NCI-H774 (cell line): ENCODE measurements at places on chromosomes 6 and 20.

DNA sequence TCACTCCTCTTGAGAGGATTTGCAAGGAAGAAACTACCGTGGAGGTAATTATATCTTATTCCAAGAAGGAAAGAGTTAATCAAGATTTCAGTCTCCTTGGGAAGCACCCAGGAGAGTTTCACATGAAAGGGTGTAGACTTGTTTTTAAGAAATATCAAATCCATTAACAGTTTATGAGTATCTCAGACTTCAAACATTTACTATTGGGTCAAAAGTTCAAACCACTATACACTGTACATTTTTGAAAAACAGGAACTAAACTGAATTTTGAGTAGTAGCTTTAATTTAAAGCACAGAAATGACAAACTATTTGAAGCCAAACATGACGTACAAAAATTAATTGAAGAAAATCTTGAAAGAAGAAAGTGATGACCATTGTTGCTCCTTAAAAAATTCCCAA lies 164.0 kb downstream of the FOXC1 start:
- DNase-seq, result no peak

GRCh38 chr6:34021554-34022190 lies 124.2 kb downstream of the GRM4 start:
- peak; percentile 13 for DNase-seq

- DNase-seq, result no peak
Observed at GRCh38 chr20:58344741-58345140, 35.2 kb downstream of the RAB22A start.

DNA sequence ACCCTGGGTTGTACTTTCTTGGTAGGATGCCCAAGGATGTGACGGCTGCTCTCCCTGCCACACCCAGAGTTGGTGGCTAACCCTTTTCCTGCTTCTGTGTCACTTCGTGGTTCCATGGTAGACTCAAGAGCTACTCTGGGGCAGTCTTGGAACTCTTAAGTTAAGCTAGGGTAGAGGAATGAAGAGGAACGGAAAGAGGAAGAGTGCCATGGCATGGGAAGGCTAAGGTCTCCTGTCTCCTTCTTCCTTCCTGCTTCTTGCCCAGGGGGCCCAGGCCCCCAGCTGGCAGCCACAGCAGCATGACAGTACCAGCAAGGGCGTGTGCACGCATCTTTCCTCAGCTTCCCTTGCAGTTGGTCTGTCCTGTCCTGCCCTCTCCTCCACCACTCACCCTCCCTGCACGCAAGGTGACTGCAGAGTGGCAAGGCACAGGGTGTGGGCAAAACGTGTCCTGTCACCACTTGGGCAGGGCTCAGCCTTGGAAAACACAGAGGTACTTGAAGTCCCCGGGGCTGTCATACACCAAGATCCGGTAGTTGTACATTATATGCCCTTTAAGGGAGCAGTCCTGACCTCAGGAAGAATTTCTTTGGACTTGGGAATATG lies 39.8 kb upstream of the TGM3 start:
- no peak for DNase-seq

- no peak for DNase-seq
Observed at GRCh38 chr6:82066991-82067411, 180.5 kb downstream of the IBTK start.

DNA sequence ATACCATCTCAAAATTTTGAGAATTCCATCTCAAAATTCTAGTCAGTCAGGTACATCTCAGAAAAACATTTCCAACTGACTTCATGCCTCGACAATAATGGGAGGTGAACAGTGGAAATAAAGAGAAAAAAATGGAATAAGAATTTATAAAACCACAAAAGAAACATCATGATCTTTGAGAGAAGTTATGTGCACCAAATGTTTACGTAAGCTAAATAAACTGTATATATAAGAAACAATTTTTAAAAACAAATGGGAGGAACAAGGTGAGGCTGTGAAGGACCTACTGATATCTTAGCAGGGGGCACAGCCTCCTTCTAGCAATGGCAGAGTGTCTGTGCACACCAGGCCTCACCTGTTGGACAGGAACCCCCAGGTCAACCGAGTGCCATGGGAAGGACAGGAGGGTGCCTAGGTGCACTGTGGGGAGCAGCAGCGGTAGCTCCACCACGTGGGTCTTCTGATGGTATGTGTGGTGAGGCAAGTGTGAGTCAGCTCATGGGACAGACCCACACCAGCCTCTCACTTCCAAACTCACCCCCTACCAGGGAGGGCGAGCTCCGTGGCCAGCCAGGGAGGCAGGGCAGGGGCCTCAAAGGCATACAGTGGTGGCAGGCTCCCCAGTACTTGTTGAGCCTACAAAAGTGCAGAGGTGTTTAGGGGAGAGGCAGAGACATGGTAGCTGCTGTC lies 23.2 kb downstream of the DIDO1 start:
- no peak for DNase-seq

DNA sequence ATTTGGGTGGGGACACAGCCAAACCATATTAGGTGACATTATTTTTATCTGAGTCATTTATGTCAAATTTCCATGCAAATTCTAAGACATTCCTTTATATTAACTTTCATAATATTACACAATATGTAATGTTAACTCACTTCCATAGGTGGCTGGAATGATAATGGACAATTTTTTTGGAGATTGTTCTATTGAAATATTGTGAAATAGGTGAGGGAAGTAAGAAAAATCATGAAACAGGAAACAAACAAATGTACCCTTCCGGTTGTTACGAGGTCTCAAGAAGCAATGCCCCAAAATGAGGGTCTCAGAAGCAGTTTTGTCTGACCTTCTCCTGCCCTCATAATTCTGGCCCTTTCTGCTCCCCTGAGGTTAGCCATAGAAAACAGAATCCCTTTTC lies 306.5 kb downstream of the HDGFL1 start:
- no peak for DNase-seq

- no peak for DNase-seq
Observed at GRCh38 chr20:4299773-4300172, 284.4 kb upstream of the RNF24 start.
